ENCODE measurements at places on chromosomes 12 and 14.

DNA sequence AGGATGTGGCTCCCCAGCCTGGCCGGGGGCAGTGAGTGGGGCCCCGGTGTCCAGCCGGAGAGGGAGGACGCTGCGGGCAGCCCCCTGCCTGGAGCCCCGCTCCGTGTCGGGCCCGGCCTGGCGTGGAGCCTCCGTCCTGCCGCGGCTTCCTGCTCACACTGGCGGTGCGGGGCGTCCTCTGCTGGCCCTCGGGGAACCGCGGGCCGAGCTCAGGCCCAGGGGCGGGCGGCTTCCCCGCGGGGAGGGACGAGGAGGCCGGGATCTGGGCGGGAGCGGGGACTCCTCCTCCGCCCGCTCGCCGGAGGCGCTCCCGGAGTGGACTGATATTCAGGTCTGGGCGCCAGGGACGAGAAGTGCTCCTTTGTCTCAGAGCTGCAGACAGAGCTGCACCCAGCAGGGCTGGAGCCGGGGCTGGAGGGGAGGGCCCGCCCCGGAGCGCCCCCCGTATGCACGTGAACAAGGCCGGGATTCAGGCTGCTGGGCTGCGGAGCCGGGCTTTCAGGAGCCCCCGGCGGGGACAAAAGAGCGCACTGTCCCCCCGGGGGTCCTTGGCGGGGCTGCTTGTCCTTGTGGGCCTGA, 2.2 kb downstream of the MMP17 start:
- DNase-seq, result no peak

DNA sequence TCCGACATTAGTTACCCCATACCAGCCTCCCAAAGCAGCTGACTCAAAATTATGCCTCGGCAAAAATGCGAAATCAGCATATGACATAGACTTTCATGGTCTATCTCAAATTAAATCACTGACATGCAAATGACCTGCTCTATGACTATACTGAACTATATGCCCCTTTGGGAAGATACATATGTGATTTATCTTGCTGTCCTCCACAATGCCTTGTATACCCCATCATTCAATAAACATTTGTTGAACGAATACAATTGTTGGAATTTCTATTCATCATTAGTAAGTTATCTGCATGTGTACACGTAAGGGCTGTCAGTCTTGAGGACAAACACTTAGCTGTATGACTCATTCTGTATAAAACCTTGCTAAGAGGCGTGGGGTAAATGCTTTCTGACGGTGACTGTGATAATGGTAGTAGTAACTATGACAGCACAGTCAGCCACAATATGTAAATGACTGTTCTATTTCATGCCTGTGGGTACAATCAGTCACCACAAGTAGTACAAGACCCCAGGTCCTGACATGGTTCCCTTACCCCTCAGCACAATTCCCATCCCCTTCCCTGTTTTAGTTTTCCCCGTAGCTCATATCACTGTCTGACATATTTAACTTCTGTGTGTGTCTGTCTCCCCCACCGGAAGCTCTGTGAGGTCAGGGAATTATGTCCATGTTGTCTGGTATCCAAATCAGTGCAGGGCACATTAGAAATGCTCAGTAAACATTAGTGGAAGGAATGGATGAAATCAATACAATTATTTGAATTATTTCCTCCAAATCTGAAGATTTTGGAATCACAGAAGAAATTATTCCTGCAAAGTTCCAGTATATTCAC, 42.8 kb downstream of the STXBP6 start:
- no peak for DNase-seq

GRCh38 chr12:532908-533565, 73.3 kb downstream of the B4GALNT3 start:
- DNase-seq, result no peak

GRCh38 chr12:94265966-94266745, 117.8 kb downstream of the PLXNC1 start:
- no peak for DNase-seq

DNA sequence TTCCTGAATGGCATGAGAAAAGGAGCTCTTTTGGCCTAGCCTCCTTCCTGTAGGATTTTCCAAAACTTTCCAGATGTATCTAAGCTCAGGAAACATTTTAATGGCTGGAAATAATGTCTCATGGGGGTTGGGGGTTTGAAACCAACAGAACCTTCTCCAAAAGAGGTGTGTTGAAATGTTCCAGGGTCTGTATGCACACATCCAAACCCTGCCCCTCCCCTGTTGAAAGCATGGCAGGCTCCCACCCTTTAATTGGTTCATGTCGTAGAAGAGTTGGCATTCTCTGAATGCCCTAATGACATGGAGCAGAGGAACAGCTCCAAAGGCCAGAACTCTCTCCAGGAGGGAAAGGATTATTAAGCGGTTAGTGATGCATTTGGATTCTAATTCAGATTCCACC, 353.2 kb downstream of the ZFP36L1 start:
- DNase-seq, result no peak
